Osteoblast (primary cell): ENCODE measurements at places on chromosomes 16 and 17. TPM values are rescaled to one million over a fixed set of nuclear protein-coding genes. Genes with fewer than 3 reads are reported as not detected.

The CA5A gene
- not detected in 2 replicates for total RNA-seq

The TBC1D3 gene
- not detected in 2 replicates for total RNA-seq

The RNF112 gene
- 0.29 and 0.36 TPM in 2 replicates for total RNA-seq

The UTS2R gene
- not detected in 2 replicates for total RNA-seq

The HSF5 gene
- total RNA-seq: under 0.01 TPM in 2 replicates

The BLTP2 gene
- 170 and 171 TPM in 2 replicates for total RNA-seq

The GID4 gene
- 13.0 and 13.3 TPM in 2 replicates for total RNA-seq

The MAP3K3 gene
- 51.0 and 53.0 TPM in 2 replicates for total RNA-seq

DNA sequence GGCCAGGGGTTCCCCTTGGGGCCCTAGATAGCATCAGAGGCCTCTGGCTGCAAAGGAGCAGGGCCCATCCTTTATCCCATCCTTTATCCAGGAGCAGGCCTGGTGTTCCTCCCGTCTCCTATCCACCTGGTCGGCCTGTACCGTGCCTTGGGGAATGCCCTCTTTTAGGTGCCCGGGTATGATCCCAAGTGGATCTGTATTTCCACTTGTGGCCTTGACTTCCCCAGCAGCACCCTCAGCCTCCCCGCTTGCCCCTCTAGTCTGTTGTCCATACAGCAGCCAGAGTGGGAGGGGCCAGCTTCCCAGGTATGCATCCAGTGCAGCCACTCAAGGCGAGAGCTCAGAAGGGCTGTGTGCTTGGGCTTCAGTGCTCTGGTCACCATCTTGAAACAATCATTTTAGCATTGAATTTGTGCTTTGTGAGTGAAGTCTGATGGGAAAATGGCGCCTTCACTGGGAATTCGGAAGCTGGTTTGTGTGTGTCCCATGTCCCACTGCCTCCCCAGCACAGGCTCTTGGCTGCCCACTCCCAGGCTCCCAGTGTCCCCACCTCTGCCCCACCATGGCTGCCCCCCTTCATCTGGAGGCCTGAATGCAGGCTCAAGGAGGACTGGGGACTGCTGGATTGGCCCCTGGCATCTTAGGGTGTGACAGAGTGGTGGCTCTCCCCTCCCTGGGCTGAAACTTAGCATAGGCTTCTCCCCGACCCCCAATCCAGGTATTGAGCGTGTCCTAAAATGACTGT is 3.3 kb upstream of the RNF112 start:
- peaks cover 16% of the 10 kb centered on the region for H3K4me1 ChIP-seq
- H3K27me3 ChIP-seq: no peaks in the 10 kb centered on the region
- peak; percentile 46 for DNase-seq
- no peaks in the 10 kb centered on the region for H3K36me3 ChIP-seq

- H3K4me1 ChIP-seq: no peaks in the 10 kb centered on the region
- no peaks in the 10 kb centered on the region for H3K27me3 ChIP-seq
- H3K36me3 ChIP-seq: no peaks in the 10 kb centered on the region
Observed at GRCh38 chr16:52099382-52099781, 447.6 kb downstream of the TOX3 start.

DNA sequence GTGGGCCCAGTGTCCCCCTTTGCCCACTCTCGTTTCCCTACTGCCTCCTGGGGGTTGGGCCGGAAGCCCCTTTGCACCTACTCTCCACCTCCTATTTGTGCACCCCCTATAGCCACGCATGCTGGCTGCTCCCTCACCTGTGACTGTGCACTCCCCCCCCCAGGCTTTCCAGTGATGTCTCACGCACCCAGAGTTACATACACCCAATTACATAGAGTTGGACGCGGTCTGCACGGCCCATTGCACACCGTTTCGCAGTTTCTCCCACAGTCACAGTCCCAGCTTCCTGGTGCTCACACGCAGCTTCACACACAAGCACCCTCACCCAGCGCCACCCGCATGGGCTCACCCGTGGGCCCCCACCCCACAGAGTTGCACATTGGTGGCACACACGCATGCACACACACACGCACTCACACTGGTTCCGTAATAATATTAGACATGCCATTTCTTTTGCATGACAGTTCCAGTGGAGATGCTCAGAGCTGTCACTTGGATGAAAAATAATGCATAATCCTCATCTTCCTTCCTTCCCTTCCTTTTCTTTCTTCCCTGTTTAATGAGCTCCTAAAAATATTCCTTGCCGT is 21.5 kb upstream of the C1QL1 start:
- DNase-seq: peak; percentile 58
- H3K27me3 ChIP-seq: peaks cover 8% of the 10 kb centered on the region
- H3K4me3 ChIP-seq: no peak overlapping the region
- H3K36me3 ChIP-seq: no peaks in the 10 kb centered on the region
- no peaks in the 10 kb centered on the region for H3K4me1 ChIP-seq

- H3K27ac ChIP-seq: no peak overlapping the region
- DNase-seq: peak; percentile 86
- no peaks in the 10 kb centered on the region for H3K27me3 ChIP-seq
- H3K4me3 ChIP-seq: no peak overlapping the region
Observed at GRCh38 chr16:85302018-85302847, 190.0 kb upstream of the CIBAR2 start.

DNA sequence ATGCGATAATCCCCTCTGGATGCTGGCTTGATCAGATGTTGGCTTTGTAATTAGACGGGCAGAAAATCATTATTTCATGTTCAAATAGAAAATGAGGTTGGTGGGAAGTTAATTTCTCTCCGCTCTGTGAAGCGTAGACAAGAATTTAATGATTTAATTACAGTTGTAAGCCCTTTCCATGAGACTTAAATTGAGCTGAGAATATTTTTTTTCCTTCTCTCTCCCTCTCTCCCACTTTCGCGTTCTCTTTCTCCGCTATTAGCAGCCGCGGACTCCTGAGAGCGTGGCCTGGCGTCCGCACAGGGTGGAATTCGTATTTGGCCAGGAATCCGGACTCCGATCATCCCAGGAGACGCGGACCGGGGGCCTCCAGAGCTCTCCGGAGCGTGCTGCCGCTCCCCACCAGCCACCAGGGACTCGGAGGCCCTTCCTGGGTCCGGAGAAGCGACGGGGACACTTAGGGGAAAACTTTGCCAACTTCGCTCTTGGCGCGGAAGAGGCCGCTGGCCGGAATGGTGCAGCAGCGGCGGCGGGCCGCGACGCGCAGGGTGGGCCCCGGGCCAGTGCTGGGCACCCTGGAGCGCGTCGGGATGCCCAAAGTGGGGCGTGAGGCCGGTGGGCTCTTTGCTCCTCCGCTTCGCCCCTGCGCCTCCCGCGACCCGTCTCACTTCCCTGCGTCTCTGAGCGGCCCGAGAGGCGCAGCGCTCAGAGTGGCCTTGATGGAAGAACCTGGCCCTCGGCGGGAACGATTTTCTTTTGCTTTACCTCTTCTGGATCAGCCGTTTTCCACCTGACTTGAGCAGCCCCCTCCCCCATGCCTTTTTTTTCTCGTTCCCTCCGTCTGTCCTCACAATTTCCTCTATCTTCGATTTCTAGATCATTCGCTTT is 3.6 kb upstream of the IRX3 start:
- no peak for DNase-seq
- peaks cover 14% of the 10 kb centered on the region for H3K4me1 ChIP-seq
- no peaks in the 10 kb centered on the region for H3K36me3 ChIP-seq
- no peak overlapping the region for H3K27ac ChIP-seq
- H3K27me3 ChIP-seq: no peaks in the 10 kb centered on the region
- no peak overlapping the region for H3K4me3 ChIP-seq

GRCh38 chr16:13401641-13402040 is 500.2 kb downstream of the SHISA9 start:
- no peak overlapping the region for H3K4me3 ChIP-seq
- H3K27ac ChIP-seq: no peak overlapping the region
- no peaks in the 10 kb centered on the region for H3K36me3 ChIP-seq
- H3K4me1 ChIP-seq: no peaks in the 10 kb centered on the region

GRCh38 chr17:27480699-27481098 is 24.5 kb downstream of the KSR1 start:
- no peak overlapping the region for H3K27ac ChIP-seq
- H3K4me3 ChIP-seq: no peak overlapping the region
- H3K27me3 ChIP-seq: no peaks in the 10 kb centered on the region
- DNase-seq: no peak
- no peaks in the 10 kb centered on the region for H3K4me1 ChIP-seq
- no peaks in the 10 kb centered on the region for H3K36me3 ChIP-seq

- peak; percentile 46 for DNase-seq
- peaks cover 10% of the 10 kb centered on the region for H3K4me1 ChIP-seq
- no peak overlapping the region for H3K27ac ChIP-seq
- no peak overlapping the region for H3K4me3 ChIP-seq
Observed at GRCh38 chr17:66948061-66948750, 16.3 kb upstream of the CACNG4 start.

DNA sequence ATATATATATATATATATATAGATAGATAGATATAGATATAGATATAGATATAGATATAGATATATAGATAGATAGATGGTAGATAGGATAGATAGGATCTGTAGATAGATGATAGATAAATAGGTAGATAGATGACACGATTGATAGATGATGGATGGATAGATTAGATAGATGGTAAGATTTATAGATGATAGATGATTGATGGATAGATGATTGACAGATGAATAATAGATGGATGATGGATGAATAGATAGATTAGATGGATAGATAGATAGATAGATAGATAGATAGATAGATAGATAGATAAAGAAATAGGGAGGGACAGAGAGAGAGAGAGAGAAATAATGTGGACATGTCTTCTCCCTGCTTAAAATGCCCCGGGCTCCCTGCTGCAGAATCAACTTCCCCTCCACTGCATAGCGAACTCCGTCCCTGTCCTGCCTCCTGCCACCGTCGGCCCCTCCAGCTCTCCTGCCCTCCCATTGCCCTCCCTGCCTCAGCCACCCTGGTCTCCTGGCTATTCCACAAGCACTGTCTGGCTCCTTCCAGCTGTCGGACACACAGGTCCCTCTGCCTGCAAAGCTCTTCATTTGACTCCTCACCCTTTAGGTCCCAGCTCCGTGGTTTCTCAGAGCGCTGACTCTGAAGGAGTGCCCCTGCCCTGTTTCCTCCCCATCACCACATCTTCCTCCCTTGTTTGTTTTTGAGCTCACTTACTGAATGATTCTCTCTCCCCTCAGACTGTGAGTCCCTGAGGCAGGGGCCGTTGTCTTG is 254.0 kb downstream of the KATNIP start:
- DNase-seq: no peak
- H3K4me3 ChIP-seq: no peak overlapping the region
- H3K27me3 ChIP-seq: peaks cover 9% of the 10 kb centered on the region
- H3K4me1 ChIP-seq: no peaks in the 10 kb centered on the region
- no peaks in the 10 kb centered on the region for H3K36me3 ChIP-seq

DNA sequence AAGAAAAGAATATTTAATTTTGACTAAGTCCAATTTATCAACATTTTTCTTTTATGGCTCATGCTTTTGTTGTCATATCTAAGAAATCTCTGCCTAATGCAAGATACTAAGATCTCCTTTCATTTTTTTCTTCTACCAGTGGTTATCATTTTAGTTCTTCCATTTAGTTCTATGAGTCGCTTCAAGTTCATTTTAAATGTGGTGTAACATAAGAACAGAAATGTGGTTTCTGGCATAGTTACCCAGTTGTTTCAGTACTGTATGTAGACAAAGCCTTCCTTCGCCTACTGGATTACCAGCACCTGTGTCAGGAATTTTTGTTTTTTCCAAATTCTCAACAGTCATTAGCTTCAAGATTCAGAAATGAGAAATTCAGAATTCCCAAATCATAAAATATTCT is 175.7 kb downstream of the PARN start:
- H3K4me3 ChIP-seq: no peak overlapping the region
- no peak for DNase-seq
- H3K36me3 ChIP-seq: no peaks in the 10 kb centered on the region
- H3K27ac ChIP-seq: no peak overlapping the region
- H3K4me1 ChIP-seq: peaks cover 8% of the 10 kb centered on the region
- no peaks in the 10 kb centered on the region for H3K27me3 ChIP-seq

- H3K27ac ChIP-seq: peak overlapping the region; percentile 88
- H3K4me1 ChIP-seq: peaks cover 82% of the 10 kb centered on the region
- no peaks in the 10 kb centered on the region for H3K36me3 ChIP-seq
- H3K4me3 ChIP-seq: no peak overlapping the region
- H3K27me3 ChIP-seq: no peaks in the 10 kb centered on the region
Observed at GRCh38 chr17:13593021-13593751, 8.5 kb downstream of the HS3ST3A1 start.

- H3K36me3 ChIP-seq: no peaks in the 10 kb centered on the region
- no peak overlapping the region for H3K4me3 ChIP-seq
Observed at GRCh38 chr16:65545413-65545956, 423.6 kb upstream of the CDH11 start.

DNA sequence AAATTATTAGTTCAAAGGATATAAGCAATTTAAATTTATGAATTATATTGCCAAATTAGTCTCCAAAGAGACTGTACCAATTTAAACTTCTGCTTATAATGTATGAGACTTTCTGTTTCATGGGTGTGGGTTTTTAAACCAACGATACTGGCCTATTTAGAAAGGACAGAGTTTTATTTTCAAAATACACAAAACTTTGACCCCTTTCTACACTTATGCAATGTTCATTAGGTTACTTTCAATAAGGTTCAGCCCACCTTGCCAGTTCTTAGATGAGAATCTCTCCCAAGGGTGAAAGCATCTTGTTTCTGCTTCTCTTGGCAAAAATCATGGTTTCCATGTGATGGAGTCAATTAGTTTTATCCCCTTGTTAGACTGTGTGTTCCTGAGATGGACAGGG is 84.7 kb downstream of the MYO1D start:
- H3K4me3 ChIP-seq: no peak overlapping the region
- H3K27me3 ChIP-seq: no peaks in the 10 kb centered on the region
- no peaks in the 10 kb centered on the region for H3K4me1 ChIP-seq
- H3K36me3 ChIP-seq: no peaks in the 10 kb centered on the region

- DNase-seq: peak; percentile 92
- peak overlapping the region; percentile 28 for H3K4me3 ChIP-seq
- H3K27me3 ChIP-seq: no peaks in the 10 kb centered on the region
- H3K27ac ChIP-seq: peak overlapping the region; percentile 60
Observed at GRCh38 chr16:8885674-8886592, 3.8 kb downstream of the LITAFD start.

- no peak overlapping the region for H3K27ac ChIP-seq
- no peaks in the 10 kb centered on the region for H3K27me3 ChIP-seq
- no peaks in the 10 kb centered on the region for H3K36me3 ChIP-seq
- peaks cover 25% of the 10 kb centered on the region for H3K4me1 ChIP-seq
Observed at GRCh38 chr17:47692137-47692894, 1.6 kb upstream of the TBKBP1 start.

DNA sequence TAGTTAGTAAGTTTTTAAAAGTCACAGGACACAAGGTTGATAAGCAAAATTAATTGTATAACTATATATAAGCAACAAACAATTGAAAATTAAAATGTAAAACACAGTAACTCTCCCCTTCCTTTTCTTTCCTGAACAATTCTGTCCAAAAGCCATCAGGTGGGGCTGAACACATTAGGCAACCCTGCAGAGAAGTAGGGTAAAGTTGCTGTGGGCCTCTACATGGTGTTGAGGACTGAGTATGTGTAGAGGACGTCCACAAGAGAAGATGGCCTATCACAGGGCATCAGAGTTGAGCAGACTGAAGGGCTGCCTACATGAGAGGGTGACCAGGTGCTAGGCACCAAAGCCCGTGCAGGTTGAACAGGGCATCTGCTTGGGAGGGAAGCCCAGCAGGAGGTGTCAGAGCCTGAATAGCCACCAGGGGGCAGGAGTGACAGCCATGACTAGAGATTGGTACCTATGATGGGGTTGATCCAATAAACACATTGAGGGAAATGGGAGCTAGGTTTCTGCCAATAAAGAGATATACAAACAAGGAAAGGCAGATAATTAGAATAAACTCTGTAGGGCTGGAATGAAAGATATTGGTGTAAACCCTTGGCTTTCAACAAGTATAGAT is 415.1 kb downstream of the NPIPA8 start:
- H3K4me1 ChIP-seq: no peaks in the 10 kb centered on the region
- H3K27me3 ChIP-seq: no peaks in the 10 kb centered on the region
- no peak overlapping the region for H3K4me3 ChIP-seq
- no peak for DNase-seq

- H3K4me3 ChIP-seq: peak overlapping the region; percentile 91
- peak overlapping the region; percentile 83 for H3K27ac ChIP-seq
- no peaks in the 10 kb centered on the region for H3K27me3 ChIP-seq
- peaks cover 44% of the 10 kb centered on the region for H3K4me1 ChIP-seq
Observed at GRCh38 chr17:38702916-38703741, 1.9 kb upstream of the MLLT6 start.
